ENCODE measurements at places on chromosomes 6 and 20.

DNA sequence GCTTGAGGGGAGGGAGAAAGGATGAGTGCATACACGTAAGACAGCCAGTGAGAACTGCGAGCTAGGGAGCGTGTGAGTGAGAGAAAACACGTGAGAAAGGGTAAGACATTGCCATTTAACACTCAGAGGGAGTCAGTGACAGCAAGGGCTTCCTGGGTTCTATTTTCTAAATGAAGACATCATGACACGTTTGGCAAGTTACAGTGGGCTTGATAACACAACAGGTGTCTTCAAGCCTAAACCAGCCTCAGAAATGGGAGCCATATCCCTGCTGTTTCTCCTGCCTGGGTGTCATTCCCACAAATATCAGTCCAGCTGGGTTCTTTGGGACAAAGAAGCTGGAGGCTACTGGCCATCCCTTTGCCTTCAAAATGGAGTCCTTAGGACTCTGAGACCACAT is 16.9 kb upstream of the MOCS1 start:
- no peak for DNase-seq

- DNase-seq: no peak
These were observed 30.3 kb downstream of the GTF2H5 start for GRCh38 chr6:158198461-158198860.

DNA sequence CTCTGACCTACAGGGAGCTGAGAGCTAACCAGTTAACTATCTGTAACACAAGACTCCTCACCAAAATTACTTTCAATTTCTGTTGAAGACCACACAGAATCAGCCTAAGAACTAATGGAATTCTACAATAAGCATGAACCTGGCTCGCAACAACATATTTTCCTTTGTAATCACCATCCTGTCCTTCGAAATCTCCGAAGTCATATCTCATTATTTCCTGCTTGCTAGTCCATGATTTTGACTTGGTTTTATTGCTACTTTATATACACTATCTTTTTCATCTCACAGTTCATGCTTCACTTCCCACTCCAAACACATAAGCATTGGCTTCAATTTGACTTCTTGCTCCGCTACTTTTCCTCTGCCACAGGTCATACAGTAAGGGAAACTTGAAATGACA is 405.8 kb upstream of the FKBP1C start:
- no peak for DNase-seq

DNA sequence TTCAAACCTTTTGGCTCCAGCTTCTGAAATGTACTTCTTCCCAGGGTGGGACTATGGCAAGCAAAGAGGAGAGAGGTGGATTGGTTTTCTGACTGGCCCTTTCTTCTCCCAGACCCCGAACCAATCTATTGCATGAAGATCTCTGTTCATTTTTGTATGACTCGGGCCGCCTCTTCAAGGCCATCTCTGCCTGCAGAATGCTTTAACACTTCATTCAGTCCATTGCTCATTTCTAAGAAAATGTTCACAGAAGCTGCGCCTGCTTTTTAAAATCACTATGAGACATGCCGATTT is 1.6 kb downstream of the VGLL2 start:
- DNase-seq: no peak

GRCh38 chr6:101826269-101826668 is 432.8 kb downstream of the GRIK2 start:
- DNase-seq: no peak

- peak; percentile 39 for DNase-seq
These were observed 56.1 kb upstream of the B3GAT2 start for GRCh38 chr6:71012866-71013469.

DNA sequence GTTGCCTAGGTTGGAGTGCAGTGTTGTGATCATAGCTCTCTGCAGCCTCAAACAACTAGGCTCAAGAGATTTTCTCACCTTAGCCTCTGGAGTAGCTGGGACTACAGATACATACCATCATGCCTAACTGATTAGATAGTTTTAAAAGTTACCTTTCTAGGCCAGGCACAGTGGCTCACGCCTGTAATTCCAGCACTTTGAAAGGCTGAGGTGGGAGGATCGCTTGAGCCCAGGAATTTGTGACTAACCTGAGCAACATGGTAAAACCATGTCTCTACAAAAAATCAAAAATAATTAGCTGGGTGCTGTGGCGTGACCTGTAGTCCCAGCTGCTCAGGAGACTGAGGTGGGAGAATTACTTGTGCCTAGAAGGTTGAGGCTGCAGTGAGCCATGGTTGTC is 41.2 kb downstream of the SLC17A5 start:
- DNase-seq: no peak

DNA sequence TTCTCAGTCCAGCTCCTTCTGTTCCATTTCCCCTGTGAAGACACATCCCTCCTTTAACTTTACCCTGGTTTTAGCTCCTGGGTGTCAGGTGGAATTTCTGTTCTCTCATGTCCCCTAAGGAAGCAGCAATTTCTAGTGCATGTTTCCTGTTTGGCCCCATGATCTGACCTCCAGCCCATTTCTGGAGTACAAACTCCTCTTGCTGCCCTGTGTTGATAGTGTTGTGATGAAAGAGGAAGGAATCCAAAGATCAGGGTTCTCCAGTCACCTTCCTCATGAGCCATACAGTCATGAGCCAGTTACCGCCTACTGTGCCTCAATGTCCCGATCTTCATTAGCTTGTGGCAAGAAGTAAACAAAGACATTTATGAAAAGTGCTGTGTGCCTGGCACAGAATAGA is 97.4 kb downstream of the PHACTR1 start:
- no peak for DNase-seq

- DNase-seq: no peak
These were observed 38.7 kb downstream of the STAU1 start for GRCh38 chr20:49149281-49150045.

- DNase-seq: no peak
These were observed 91.0 kb downstream of the TCP11 start for GRCh38 chr6:35049900-35050756.

All from NCI-H1048 (cell line).